Ovary (tissue), 10 donors: ENCODE measurements at places on chromosomes 5 and 9.
A peak's percentile ranks its signal among the peaks of the same experiment; 100 is the strongest.

- DNase-seq: no peak
Observed at GRCh38 chr5:76732405-76733048, 16.6 kb downstream of the F2R start.

DNA sequence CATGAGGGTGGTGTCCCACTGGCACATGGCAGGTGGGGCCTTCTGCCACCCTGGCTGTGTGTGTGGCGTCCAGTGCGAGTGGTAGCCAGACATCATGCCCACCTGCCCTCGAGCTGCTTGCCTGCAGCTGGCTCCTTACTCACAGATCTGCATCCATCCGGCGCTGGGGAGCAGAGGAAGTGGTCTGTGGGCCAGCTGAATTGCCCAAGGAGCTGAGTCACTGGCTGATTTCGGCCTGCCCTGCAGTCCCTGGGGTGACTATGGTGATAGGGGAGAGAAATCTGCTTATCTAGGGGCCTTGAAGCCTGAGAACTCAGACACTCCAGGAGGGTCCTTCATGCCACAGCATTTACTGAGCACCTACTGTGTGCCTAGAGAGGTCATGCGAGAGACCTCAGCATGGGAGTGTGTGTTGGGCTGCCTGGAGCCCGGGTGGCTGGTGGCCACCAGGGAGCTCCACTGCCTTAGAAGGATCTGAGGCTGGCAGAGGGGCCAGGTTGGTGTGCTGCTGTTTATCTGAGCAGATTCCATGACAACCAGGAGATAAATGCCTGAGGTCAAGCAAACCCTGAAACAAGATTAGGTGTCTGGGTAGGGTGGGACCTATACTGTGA, 57.1 kb downstream of the SLC22A5 start:
- peak; percentile 46 for DNase-seq

- no peak for DNase-seq
Observed at GRCh38 chr9:115137526-115137925, 19.6 kb upstream of the TNC start.

DNA sequence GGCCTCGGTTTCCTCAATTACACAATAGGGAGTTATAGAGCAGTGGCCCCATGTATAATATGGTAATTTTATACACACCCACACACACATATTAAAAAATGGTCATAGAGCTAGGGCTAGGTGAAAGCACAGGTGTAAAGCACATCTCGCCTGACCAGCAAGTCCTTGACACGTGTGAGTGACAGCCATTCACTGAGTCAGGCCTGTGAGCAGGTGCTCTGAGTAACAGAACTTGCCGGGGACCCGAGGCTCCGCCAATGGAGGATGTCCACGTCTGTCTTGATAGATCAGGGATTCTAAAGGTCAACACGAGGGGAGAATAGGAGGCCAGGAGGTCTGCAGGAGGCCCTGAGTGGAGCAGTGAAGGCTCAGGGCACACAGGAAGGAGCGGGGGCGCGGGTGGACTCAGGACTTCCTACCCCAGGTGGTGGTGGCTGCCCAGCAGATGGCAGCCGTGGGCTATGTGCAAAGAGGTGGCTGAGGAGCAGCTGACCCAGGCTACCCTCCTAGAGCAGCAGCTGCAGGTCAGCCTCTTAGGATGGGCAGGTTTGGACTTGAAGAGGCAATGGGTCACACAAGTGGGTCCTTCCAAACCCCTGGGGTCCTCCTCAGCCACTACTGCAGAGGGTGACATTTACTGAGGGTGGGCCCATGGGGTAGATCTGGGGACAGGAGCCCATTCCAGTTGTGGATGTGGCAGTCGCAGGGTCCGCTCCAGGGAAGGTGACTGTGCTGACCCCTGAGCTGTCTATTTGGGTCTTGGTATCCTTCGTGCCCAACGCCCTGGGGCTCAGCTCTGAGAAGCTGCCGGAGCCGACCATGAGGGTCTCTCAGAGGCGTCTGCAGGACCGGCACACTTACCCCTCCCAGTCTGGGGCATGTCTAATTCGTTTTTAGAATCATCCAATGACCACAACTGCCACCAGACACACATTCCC, 45.9 kb downstream of the PRRT1B start:
- peak; percentile 86 for DNase-seq

DNA sequence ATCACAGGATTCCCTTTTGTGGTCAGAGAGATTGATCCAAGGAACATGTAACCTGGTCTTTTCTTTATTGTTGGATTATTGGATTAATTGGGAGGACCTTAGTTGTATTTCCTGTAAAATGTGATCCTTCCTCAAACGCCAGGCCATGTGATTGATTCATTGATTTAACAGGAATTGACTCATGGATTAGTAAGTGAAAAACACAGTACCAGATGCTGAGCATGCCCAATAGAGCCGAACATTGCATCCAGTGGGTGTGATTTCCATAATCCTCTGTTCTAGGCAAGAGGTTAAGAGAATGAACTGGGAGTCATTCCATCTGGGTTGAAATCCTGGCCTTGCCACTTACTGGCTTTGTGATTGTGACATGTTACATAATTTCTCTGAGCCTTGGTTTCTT, 522.3 kb downstream of the MAT2B start:
- no peak for DNase-seq

- no peak for DNase-seq
Observed at GRCh38 chr9:127393645-127394044, 3.3 kb upstream of the SLC2A8 start.
